ENCODE measurements at places on chromosomes 2 and 18.
A peak's percentile ranks its signal among the peaks of the same experiment; 100 is the strongest.

- no peak for DNase-seq
Observed at GRCh38 chr2:70904371-70905216, 31.1 kb upstream of the ATP6V1B1 start.

DNA sequence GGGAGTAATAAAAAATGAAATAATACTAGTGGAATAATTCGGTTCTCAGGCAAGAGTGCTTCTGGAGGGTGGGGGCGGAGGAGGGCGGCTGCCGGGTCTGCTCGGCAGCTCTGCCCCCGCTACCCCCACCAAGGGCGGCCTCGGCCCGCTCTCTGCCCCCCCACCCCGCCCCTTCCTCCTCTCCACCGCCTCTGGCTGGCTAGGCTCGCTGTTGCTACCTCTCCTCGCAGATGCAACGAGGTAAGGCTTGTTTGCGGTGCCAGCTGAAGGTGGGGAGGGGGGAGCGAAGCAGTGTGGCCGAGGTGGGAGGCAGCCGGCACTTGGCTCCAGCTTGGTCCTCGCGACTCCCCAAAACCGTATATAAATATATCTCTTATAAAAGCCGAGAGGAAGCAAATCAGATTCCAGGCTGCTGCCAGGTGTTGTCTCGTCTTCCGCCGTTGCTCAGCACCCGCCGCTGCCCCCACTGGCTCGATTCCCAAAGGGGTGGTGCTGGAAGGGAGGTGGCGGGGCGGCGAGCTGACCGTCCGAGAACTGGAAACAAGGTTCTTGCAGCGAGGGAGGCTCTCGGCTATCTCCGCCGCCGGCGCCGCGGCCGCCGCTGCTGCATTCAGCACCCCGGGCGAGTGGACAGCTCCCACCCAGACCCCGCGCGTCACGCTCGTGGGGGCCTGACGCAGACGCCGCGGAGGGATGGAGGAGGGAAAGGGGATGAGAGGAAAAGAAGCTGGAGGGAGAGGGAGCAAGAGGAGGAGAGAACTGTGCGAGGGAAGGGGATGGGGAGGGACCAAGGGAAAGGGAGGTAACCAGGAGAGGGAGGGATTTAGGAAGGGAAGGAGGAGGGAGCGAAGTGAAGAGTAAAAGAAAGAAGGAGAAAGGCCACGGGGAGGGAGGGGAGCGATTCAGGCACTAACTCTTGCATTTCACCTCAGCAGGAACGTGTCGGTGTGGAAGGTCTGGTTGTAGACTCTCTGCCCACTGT is at the start of gene MARCHF4:
Gene MARCHF4, minus strand, starts transcription at position 763 of the 982 bp plus-strand sequence. CDS start 2,223 bp downstream, outside the sequence.
- DNase-seq: peak; percentile 90

GRCh38 chr18:46034230-46034629 is 37.8 kb downstream of the PSTPIP2 start:
- no peak for DNase-seq

DNA sequence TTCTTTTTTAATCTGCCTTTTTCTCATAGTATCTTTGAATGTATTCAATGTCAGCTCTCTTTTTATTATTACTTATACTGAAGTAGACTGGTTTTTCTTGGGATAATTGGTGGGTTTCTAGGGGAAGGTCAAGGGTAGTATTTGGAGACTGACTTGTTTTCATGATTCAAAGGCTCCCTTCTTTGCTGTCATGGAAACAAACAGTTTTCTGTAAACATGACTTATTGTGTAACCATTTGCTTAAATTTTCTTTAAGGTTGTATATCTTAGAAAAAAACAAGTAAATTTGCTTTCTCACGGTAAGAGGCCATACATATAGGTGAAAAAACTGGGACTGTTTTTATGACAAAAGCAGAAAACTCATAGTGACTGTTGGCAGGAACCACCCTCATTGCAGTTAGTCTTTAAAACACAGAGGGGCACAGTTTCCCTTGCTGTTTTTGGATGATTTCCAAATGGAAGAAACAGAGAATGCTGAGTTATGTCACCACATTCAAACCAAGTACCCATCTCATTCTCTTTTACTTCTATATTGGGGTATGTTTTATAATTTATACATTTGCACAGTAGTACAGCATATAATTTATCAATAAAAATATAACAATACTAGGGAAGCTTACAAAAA is 5.8 kb upstream of the RDH14 start:
- DNase-seq: no peak

DNA sequence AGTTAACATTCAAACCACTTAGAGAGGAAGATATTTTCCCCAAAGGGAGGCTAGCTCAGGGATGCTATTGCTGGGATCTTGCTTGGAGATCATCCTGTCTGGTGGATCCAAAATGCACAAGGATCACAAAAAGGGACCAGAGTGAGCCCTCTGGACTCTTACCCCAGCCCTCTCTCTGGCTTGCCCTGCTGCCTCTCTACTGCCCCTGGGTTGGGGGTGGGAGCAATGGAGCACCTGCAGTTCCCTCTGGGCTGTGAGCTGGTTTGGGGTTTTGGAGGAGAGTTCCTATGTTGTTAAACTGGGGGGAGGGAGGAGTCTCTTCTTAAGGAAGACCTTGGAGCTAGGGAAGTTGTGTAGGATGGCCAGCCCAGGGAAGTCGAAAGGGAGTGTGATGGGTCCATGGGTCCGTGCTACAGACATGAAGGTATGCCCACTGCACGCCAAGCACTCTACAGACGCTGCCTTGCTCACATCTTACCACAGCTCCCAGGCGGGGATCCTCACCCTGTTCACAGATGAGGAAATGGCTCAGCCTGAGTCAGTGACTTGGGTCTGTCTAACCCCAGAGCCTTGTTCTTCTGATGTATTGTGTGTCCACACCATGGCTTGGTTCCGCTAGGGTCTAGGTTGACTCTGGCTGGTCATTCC is 3.8 kb downstream of the LBH start:
- no peak for DNase-seq

- no peak for DNase-seq
Observed at GRCh38 chr2:183740241-183740640, 616.0 kb downstream of the NUP35 start.

DNA sequence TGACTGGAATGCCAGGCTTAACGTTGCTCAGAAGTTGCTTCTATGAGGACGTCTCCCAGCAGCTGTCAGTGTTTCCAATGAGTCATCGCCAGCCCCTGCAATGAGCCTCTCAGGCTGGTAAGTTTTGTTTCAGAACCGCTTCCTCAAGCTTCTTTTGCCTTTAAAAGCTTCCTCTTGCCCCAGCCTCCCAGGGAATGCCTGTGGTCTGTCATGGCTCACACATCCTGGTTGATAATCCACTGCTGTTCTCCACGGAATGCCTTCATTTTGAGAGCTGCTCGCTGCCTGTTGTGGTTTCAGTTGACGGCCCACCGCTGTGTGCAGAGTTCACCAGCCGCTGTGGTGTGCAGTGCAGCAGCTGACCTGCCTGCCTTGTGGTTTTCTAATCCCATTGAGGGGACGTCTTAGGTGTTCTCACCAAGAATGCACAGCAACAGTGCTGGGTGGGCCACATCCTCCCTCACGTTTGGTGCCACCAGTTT is 96.4 kb downstream of the RTP5 start:
- DNase-seq: no peak

GRCh38 chr2:60551240-60552077 is 2.0 kb downstream of the BCL11A start:
- peak; percentile 67 for DNase-seq

DNA sequence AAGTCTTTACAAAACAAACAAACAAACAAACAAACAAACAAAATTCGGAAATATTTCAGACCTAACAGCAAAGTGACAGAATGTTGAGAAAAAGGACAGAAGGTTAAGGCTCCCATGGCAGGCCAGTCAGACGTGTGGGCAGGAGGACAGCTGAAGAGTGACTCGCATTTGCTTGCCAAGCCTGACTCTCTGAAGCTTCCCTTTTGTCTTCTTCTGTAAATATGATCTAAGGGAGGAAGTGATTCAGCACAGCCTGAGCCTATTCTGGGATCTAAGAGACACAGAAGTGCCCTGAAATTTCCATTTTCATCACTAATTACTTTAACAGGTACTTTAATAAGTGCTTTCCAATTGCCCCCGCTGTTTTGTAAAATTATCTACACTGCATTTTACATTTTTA is 134.0 kb upstream of the LYPD1 start:
- no peak for DNase-seq

- no peak for DNase-seq
Observed at GRCh38 chr2:26916128-26916692, 54.2 kb upstream of the MAPRE3 start.

DNA sequence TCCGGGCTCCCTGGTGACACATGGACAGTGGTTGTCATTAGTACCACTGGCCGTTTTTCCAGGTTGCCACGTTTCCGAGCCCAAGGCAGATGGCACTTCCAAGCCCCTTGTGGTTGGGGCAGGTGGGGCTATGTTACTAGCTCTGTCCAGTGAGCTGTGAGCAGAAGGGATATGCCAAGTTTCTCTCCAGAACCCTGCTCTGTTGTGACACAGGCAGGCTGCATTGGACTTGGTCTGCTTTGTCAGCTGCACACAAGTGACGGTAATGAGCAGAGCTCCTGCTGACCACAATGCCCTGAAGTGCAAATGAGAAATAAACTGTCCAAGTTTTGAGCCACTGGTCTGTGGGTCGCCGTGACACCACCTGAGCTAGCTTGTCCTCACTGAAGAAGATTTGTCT is 118.8 kb downstream of the GYPC start:
- no peak for DNase-seq

DNA sequence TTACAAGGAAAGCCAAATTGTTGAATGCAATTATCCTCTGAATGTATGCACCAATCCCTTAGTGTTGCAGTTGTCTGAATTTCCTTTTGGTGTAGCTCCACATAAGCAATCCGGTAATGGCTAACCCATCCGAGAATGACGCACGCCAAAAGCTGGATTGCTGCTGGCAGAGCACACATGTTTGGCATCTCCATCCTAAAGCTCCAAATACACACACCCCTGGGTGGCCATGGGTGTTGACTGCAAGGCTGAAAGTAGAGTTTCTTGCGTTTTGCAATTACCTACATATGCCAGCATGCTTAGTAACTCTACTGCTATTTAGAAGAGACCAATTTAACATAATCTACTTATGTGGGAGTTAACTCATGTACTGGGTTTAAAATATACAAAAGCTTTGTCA is 53.1 kb downstream of the KCTD1 start:
- DNase-seq: no peak

DNA sequence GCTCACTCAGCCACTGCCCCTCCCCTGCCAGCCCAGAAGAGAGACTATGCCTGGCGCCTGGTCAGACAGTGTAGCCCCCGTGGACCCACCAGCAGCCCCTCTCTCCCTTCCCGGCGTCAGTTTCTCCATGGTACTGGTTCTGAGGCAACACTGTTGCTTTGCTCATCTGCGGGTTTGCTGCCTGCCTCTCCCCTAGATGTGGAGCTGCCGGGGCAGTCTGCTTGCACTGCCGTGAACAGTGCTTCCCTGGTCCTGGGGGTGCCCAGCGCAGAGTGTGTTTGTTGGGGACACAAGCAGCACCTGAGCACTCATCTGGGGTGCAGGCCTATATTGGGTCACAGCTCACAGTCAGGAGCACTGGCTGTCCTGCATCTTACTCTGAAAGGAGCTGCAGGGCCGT is 309.9 kb downstream of the NDUFA10 start:
- DNase-seq: no peak

DNA sequence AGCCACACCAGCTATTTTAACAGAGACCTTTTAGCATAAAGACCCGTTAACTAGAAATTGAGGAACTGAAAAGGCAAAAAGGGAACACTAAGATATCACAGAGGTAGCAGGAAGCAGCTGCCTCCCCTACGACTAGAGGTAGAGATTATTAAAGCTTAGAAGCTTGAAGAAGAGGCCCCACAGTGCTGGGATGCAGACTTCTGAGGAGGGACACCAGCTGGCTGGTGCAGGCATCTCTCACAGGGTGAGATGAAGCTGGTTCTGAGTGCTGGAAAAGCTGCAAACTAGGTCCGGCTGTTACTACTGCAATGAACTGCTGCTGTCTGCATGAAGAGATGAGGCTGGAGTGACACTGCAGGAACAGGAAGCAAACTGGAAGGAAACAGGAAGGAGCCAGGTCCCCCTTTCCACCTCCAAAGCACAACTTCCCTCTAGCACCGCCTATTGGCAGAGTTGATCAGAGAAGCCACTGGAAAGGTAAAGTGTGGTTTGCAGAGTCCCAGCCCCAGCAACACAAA is 61.2 kb upstream of the MRPS9 start:
- DNase-seq: peak; percentile 59

DNA sequence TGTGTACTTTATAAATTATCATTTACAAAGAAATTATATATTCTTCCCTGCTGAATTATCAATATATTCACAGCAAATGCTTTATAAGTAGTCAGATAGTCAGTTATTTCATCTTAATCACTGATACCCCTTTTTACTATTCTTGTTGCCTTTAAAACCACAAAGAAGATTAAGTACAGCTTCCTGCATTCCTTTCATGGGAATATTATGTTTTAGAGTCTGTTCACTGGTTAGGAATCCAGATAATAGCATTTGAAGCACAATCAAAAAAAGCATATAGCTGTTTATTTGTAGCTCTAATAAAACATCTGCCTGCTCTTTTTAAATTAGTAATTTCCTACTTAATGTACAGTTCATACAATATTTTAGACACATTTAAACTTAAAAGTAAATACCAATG is 508.9 kb downstream of the FBXO15 start:
- DNase-seq: no peak

GRCh38 chr18:54777989-54778388 is 50.3 kb upstream of the RAB27B start:
- DNase-seq: no peak

DNA sequence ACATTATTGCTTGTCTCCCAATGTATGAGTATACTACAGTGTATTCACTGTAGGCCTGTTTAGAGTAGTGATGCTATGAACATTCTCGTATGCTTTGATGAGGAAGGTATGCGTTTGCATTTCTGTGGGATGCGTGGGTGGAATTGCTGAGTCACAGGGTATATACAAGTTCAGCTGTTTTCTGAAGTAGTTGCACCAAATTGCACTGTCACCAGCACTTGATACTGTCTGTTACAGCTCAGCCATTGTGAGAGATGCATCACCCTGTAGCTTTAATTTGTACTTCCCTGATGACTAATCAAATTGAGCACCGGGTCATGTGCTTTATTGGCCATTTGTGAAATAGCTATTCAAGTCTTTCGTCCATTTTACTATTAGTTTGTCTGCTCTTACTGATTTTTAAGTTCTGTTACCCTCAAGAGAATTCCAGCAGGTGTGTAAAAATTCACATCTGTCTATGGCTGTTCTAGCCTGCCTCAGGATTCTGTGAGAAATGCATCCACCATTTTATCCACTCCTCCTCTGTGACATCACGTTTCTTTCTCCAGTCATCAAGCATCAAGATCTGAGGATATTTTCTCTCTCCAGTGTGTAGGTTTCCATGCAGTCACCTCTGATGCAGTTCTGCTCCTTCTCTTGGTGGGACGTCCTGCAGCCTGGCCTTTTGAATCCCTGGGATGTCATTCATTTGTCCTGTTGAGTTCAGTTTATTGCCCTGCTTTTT is 72.5 kb downstream of the DGKD start:
- no peak for DNase-seq
